A172 (cell line): ENCODE measurements at places on chromosomes 4 and X.
A peak's percentile ranks its signal among the peaks of the same experiment; 100 is the strongest.

DNA sequence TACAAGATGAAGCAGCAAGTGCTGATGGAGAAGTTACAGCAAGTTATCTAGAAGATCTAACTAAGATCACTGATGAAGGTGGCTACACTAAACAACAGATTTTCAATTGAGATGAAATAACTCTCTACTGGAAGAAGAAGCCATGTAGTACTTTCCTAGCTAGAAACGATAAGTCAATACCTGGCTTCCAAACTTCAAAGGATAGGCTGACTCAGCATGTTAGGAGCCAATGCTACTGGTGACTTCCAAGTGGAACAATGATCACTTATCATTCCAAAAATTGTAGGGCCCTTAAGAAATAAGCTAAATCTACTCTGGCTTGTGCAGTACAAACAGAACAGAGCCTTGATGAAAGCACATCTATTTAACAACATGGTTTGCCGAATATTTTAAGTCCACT is 55.0 kb downstream of the FBXW7 start:
- DNase-seq = no peak

GRCh38 chrX:82412858-82413257 is 1095.2 kb upstream of the POU3F4 start:
- no peak for DNase-seq

- DNase-seq = no peak
Observed at GRCh38 chrX:49053223-49054072, 5.4 kb upstream of the CCDC120 start.

DNA sequence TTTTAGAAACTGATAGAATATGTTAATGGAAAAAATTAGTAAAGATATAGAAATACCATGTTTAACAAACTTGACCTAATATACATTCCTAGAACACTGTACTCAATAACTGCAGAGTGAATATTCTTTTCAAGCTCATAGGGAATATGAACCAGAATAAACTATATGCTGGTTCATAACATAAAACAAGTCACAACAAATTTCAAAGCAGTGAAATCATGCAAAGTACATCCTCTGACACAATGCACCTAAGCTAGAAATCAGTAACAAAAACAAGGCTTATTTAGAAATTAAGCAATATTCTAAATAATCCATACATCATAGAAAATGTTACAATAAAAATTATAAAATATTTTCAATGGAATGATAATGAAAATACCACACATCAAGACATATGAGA is 9.2 kb upstream of the SEPSECS start:
- DNase-seq = no peak

GRCh38 chr4:27198971-27199370 is 338.3 kb downstream of the STIM2 start:
- no peak for DNase-seq

GRCh38 chr4:2484993-2485392 is 16.1 kb downstream of the RNF4 start:
- DNase-seq = no peak

- DNase-seq = no peak
Observed at GRCh38 chrX:19866626-19867410, 20.6 kb downstream of the SH3KBP1 start.

DNA sequence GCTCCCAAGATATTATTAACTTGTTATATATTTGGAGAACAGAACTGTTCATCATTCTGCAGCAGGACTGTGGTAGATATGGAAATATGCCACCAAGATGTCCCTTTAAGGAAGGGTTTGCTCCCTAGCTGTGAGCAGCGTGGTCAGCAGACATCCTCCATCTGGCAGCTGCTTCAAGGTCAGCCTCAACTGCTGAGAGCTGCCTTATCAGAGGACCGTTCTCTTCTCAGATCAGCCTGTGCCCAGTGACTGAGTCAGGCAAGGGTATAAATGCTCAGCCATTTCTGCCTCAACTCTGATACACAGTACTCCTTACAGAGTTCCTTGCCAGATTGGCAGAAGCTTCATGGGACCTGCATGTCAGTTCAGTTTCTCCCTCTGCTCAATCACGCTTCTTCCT is 63.4 kb upstream of the MAGEB2 start:
- DNase-seq = no peak

- no peak for DNase-seq
Observed at GRCh38 chrX:133555782-133556458, 140.6 kb upstream of the GPC4 start.

GRCh38 chr4:20249333-20249732 is 2.4 kb upstream of the SLIT2 start:
- DNase-seq = peak; percentile 29

DNA sequence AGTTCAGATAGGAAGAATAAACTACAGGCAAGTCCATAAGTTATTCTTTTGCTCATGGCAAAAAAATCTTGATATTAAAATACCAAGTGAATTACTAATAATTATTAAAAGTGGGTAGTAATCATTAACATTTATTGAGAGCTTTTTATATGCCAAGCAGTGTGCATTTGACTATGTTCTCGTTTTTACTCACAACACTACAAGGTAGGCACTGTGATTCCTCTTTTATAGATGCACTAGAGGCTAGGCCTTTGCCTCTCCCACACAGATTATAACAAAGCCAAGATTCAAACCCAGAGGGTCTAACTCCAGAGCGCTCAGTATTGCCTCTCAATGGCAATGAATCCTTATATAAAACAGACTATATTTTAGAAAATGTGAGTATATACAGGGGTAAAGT is 254.2 kb downstream of the NAF1 start:
- no peak for DNase-seq

DNA sequence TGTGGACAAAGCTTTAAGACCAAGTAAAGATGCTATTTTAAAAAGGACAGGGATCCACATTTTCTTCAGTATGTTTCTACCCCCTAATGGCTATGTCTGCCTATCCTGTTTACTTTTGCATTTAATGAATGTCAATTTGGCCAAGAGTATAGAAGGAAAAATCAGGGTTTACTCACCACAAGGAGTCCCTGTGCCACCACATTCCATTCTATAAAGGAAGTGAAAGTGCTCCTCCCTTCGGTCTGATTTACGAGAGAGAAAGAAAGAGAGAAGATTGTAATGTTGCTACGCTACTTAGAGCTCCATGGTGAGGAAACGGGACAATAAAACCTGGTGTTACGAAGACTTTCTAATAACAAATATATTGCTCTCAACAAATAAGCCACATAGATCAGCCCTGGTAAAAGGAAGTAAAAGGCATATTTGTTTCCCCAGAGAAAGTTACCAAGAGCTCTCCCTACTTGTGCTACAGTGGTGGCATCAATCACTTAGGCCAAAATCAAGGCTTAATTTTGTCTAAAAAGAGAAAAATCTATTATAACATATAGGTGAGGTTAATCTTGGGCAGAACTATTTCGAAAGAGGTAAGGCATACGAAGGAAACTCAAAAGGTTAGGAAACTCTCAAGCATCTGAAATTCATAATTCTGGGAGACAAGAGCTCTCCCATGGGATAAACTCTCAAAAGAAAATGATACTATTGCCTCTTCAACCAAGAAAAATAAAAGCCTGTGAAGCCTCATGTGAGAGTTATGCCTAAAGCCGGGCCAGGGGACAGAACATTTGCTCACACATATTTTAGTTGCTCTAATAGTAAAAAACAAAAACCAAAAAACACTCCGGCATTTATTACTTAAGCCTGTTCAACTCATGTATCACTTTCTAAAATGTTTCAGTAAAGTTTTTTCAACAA is 29.5 kb downstream of the TAPT1 start:
- peak; percentile 78 for DNase-seq

- peak; percentile 84 for DNase-seq
Observed at GRCh38 chr4:109548655-109549054, 11.4 kb upstream of the MCUB start.

- no peak for DNase-seq
Observed at GRCh38 chr4:84177831-84178542, 321.1 kb downstream of the NKX6-1 start.

DNA sequence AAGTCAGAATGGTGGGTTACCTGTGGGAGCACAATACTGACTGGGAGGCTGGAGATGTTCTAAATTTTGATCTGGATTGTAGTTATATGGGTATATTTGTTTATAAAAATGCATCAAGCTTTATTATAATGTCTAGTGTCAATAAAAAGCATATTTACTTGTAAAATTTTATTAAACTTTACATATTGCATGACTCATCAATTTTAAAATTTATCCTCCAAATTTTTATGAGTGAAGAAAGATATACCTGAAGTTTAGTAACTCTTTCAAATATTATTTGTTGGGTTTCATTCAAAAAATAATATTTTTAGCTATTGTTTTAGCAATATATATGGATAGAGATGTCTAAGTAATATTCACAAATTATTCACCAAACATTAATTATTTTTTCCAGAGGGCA is 103.0 kb downstream of the ANXA5 start:
- DNase-seq = no peak

DNA sequence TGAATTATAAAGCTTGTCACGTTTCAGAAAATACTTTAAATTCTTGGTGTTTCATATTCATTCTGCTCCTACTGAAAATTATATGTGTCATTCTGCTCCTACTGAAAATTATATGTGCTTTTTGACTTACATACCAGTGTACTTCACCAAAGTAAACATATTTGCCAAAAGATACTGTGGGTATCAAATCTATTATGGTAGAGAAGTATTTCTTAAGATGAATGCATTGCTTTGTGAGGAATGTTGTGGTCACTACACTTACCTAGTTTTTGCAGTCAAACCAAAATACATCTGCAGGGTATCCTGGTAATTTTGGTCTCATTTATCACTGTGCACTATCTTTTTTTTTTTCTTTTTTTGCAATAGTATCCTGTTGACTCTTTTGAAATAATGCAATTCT is 287.7 kb upstream of the MAD2L1 start:
- no peak for DNase-seq

DNA sequence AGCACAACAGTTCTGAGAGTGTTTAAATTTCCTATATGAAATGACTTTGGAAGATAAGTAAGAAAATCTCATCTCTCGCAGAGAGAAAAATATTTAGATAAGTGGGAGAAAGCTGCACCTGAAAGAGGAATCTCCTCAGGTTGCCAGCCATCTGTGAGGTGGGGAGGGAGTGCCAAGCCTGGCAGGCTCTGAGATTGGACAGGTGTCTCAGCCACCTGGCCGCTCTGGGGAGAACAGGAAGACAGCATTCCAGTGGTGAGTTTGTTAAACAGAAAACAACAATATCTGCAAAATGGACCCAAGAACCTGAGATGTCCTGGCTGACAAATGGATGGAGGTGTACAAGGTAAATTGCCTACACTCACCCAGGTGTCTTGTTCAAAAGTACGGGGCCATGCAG is 31.3 kb downstream of the EMCN start:
- no peak for DNase-seq

DNA sequence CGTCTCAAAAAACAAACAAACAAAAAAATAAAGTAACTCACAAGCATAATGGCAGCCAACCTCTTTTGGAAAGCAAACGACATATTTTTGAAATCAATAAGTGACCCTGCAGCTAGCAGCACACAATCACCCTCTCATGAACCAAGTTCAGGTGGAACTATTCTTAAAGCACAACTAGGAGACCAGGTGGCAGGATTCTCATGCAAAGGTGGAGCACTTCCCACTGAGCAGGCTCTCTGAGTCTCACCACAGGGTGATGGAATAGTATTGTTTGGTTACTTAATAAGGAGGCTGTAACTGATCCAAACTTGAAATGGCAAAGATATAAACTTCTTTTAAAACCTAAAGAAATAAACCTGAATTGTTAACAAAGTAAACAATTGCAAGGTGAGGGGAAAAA is 1293.1 kb downstream of the PCDH19 start:
- DNase-seq = no peak

- DNase-seq = no peak
Observed at GRCh38 chr4:87129681-87130080, 90.7 kb downstream of the KLHL8 start.

DNA sequence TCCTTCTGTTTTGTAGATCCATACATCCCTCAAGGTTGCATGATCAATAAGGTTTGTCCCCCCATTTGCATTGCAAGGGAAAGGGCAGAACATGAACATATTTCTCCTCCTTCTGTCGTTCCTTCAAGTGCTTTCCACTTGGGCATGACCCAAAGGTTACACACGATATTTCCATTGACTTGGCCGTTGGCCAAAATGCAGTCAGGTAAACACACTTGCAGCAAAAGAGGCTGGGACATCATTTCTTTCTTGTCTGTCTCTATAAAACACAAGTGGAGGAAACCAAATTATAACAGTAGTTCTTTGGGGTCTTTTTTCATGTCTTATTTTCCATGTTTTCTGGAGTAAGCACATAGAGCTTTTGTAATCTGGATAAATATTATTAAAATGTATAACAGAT is 156.1 kb downstream of the FRAS1 start:
- DNase-seq = no peak

- no peak for DNase-seq
Observed at GRCh38 chr4:112735474-112735951, 98.6 kb downstream of the LARP7 start.

DNA sequence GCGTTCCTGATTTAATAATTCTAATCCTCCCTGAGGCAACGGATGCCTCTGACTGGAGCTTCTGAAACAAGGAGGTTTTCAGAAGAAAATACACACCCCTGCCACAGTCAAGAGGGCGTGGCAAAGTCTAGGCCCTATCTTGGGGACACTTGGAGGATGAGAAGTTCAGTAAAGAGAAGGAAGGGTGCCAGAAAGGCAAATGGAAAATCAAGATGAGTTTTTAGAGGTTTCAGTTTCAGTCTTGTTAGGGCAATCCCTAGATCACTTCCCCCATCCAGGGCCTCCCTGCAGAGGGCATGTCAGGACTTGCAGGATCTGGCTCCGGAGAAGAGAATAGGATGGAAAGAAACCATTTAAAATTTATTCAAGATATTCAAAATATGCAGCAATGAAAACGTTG is 28.5 kb upstream of the FGF2 start:
- peak; percentile 90 for DNase-seq

- no peak for DNase-seq
Observed at GRCh38 chr4:155766622-155767021, 7.8 kb downstream of the GUCY1B1 start.

DNA sequence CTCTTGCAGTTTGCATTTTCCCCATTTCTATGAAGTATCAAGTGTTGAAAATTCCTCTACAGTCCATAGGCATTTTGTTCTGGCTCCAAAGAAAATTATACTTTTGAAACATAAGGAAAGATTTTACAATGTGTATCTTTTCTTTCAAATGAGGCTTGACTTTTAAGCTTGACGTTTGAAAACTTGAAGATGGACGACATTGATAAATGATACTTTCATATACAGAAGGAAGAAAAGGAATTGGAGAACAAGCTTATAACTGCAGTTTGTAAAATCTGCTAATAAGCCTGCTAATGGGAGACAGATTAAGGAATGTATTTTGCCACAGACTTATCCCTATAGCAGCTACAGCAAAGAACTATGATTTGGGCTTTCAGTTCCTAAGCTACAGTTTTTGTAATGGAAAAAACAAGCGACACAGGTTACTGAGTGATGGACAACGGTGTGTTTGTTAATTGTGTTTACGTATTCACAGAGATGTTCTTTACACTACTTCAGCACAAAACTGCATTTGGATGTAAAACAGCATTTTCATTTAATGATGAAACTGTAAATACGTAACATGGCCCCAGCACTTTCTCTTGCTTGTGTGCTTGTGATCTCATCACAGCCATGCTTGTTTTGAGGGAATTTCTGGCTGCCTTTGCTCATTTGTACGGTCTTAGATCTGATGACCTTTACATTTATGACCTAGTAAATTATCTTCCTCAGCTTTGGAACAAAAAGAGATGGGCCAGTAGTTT is 83.2 kb upstream of the FAT1 start:
- no peak for DNase-seq
